ENCODE measurements at places on chromosomes 12 and 14.

GRCh38 chr12:100992194-100992593 lies 197.6 kb downstream of the ANO4 start:
- no peak for DNase-seq

DNA sequence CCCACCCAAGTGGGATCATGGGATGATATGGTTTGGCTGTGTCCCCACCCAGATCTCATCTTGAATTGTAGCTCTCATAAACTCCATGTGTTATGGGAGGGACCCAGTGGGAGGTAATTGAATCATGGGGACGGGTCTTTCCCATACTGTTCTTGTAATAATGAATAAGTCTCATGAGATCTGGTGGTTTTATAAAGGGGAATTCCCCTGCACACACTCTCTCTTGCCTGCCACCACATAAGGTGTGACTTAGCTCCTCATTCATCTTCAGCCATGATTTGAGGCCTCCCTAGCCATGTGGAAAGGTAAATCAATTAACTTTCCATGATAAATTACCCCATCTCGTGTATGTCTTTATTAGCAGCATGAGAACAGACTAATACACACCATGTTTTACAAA lies 109.2 kb downstream of the IGF1 start:
- no peak for DNase-seq

GRCh38 chr12:123134271-123134671 lies 16.6 kb downstream of the PITPNM2 start:
- DNase-seq, result no peak

GRCh38 chr14:96256407-96256806 lies 397 bp downstream of the BDKRB1 start:
- DNase-seq, result no peak

DNA sequence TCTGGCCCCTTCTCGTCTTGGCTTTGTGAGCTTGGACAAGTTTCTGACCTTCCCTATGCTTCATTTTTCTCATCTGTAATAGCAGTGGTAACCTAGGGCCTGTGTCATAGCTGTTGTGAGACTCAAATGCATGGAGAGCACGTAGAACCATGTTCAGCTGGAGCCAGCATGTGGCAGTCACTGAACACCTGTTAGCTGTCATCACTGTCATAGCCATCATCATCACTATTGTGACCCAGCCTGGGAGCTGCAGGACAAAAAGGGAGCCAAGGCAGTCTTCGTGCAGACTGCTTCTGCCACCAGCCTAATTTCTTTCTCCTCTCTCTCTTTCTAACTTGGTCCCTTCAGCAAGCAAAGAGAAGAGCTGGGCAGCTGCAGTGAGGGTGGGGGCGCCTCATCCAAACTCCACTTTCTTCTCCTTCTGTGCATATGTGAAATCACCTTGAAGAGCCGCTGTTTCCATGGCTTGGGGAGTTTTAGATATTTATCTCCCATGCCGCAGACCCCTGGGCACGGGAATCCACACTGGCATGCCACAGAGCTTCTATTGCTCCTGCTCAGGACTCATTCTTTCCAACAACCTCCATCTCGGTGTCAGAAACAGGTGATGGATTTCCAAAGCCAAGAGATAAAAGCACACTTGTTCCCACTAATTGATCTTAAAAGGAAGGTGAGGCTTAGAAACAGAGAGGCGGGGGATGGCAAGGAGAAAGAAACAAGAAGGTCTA lies 87.0 kb downstream of the SRRM4 start:
- DNase-seq, result no peak
